GM12891 (cell line): ENCODE measurements at places on chromosomes 1 and 21.

- DNase-seq: no peak
These were observed 8.3 kb downstream of the ATAD3B start for GRCh38 chr1:1479547-1480487.

GRCh38 chr1:245180496-245181157 lies 25.8 kb downstream of the KIF26B start:
- no peak for DNase-seq

DNA sequence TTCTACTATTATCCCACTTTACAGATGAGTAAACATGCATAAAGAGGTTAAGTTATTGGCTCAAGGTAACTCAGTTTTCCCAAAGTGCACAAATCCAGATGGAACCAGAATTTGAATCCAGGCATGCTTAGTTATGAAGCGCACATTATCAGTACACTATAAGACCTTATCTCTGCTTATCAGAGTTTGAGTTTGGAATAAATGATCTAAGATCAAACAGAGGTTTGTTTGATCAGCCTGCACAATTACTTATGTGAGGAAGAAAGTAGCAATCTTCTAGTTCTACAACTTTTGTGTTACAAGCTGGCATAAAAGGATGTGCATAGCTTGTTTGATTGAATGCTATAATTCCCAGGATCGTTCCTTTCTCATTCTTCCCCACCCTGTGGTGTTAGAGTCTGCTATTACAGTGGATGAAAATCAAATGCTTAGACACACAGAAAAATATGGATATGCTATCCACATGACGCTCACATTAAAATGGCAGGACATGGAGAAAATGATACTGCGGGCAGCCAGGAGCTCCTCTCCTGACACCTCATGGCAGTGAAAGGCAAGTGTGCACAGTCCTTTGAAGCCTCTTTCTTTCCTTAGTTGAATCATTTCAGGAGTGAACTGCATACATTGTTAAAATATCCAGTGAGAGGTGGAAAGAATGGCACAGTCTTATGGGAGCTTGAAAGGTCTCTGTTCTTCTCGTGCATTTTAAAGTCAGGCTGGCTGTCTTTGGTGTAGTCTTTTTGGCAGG lies 23.9 kb upstream of the PBX1 start:
- DNase-seq: no peak

DNA sequence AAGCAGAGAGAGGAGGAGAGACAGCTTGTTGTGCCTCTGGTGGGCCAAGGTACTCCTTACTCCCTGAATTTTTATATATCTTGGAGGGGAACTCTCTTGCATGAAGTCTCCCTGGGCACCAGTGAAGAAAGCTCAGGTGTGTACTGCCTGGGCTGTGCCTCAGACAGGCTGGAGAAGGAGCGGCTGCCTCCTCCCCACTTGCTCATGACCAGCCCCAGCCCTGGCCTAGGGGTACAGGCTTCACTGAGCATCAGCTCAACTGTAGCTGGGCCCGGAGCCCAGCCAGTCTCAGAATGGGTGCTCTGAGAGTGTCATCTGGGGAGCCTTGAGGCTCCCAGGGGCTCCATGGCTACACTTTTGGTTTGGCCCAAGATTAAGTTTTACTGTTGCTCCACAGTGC lies 44.8 kb upstream of the TENT5C start:
- no peak for DNase-seq

GRCh38 chr1:65425006-65425405 lies 4.5 kb downstream of the LEPR start:
- DNase-seq: no peak

DNA sequence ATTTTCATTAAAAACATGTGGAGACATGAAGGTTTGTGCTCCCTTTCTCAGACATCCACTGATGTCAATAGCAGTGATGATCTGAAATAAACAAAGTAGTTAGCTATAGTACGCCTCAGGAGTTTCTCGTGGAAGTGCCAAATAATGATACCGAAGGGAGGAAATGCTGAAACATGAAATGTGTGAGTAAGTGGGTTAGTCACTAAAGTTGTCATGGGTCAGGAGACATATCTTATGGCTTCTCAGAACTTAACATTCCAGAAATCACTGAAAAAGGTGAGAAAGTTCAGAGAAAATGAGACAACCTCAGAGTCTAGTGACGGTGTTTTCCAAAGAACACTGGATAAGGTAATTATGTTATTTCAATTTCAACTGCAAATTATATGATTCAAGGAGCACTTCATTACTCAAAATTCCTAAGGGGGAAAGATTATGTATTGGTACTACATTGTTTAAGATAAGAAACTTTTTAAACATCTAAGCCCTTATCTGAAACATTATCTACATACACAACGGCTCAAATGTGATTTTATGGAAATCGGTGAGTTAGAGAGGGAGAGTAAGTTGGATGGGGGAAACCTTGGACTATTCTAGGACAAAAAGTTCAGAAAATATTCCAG lies 20.6 kb downstream of the NIBAN1 start:
- no peak for DNase-seq

DNA sequence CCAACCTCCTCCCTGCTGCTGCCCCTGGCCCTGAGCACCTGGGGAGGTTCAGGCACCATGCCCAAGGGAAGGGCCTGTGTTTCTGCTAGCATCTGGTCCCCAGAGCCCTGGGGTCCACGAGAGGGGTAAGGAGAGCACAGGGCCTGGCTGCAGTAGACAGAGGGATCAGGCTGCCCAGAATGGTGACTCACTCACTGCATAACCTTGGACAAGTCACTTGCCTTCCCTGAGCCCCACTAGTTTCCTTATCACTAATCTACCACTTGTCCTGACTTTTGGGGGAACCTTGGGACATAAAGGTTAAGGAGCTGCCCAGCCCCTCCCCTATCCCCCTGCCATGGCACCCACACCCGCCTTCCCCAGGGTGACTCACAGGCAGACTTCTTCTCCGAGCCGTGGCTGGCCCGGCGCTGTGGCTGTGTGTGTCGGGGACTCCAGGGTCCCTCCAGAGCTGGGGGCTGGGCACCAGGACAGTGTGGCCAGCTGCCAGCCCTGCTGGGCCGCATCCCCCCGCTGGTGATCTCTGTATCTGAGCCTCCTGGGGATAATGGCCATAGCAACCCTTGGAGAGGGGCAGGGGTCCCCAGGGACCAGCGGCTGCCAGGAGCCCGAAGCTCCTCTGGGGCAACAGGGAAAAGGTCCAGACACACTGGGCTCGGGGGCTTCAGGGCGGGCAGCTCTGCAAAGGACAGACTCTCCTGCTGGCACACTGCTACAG lies 4.0 kb downstream of the ARHGEF19 start:
- no peak for DNase-seq

DNA sequence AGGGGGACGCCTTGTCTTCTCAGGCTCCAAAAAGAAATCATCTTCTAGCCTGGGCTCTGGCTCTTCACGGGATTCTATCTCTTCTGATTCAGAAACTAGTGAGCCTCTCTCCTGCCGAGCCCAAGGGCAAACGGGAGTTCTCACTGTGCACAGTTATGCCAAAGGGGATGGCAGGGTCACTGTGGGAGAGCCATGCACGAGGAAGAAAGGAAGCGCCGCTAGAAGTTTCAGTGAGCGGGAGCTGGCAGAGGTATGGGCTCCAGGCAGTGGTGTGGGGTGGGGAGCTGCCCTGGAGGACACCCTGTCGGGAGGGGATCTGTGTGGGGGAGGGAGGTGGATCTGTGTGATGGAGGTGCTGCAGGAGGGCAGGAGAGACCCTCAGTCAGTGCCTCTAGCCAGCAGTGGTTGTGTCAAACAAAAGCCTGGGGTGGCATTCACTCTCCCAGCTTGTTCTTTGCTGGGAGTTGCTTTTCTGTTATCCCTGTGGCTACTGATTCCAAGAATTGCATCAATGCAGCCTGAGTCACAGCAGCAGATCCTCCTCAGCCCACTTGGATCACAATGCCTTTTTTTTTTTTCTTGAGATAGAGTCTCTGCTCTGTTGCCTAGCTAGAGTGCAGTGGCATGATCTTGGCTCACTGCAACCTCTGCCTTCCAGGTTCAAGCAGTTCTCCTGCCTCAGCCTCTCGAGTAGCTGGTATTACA lies 21.8 kb downstream of the KDM4A start:
- DNase-seq: no peak

DNA sequence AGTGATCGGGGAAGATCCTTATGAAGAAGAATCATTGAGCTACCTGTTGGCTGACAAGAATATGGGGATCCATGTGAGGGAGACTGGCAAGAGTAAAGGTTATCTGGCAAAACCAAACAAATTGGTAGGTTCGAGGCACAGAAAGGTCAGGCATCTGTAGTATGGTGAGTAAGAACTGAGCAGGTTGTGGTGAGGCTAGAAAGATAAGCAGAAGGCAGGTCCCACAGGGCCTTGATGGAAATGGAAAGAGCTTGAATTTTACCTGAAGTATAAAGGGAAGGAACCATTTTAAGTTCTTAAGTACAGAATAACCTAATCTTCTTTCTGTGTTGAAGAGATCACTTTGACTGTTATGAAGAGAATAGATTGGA lies 11.1 kb downstream of the PTPRC start:
- DNase-seq: no peak

GRCh38 chr21:32278103-32278502 lies 746 bp downstream of the MIS18A start:
- DNase-seq: no peak

DNA sequence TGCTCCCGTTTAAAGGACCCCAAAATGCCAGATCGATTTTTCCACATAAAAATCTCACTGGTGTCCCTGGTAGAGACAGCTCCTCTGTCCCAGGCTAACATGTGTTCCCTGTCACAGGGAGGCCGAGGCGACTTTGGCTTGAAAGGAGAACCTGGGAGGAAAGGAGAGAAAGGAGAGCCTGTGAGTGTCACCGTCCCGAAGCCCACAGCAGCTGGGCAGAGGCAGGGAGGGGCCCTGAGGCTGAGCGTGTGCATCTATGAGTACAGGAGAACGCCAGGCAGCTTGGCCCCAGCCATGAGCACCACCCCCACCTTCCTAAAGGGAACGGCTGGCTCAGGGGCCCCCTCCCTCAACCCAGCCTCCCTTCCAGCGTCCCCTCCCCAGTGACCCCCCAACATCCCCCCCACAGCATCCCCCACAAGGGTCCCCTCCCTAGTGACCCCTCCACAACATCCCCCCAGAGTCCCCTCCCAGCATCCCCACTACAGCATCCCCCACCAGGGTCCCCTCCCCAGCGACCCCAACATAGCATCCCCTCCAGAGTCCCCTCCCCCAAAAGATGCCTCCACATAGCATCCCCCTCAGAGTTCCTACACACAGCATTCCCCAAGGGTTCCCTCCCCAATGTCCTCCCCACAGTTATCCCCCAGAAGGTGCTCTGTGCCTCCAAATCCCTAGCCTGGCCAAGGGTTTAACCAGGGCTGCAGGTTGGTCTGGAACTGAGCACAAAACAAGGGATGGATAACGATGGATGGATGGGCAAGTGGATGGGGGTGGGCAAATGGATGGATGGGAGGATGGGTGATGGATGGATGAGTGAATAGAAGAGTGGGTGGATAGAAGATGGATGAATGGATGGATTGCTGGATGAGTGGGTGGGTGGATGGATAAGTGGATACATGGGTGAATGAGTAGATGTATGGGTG lies 25.1 kb downstream of the COL6A2 start:
- peak; percentile 15 for DNase-seq
